ENCODE measurements at places on chromosomes 11 and 22.

DNA sequence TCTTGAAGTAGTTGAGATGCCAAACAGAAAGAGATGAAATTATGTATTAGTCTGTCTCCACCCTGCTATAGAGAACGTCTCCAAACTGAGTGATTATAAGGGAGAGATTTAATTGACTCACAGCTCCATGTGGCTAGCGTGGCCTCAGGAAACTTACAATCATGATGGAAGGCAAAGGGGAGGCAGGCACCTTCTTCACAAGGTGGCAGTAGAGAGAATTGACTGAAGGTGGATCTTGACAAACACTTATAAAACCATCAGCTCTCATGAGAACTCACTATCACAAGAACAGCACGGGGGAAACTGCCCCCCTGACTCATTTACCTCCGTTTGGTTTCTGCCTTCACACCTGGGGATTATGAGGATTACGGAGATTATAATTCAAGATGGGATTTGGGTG, 794.0 kb downstream of the CNTN5 start:
- no peak for DNase-seq

DNA sequence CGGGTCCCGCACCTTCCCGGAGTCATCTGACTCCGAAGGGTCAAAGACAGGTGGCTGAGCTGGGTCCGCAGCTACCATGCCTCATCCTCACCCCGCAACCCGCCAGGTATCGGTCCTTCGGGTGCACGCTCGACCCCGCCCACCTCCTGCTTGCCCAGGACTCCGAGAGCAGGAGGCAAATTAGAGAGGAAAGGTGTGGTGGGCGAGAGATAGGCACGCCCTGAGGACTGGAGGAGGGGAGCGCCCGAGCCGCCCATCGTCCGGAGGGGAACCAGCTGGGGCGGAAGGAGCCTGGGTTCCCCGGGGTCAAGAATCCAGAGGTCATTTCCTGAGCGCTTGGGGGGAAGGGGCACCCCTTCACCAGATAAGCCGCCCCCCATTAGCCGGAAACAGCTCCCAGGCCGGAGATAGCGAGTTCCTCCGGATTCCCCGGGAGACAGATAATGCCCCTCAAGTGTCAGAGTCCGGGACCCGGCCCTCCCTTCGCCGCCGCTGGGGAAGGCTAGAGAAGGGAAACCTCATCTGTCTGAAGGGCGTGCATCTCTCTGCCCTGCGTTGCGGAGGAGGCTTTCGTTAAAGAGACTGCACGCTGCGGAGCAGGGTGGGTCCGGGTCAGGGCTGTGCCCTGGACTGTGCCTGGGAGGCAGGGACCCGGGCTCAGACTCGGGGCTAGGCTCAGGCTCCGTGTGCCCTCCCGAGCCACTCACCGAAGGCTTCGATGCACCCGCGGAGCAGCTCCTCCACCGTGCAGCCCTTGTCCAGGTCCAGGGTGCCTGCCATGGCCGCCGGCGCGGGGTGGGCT, 1.7 kb downstream of the RASGRP2 start:
- no peak for DNase-seq

GRCh38 chr11:73975479-73975757, 7.2 kb downstream of the UCP2 start:
- no peak for DNase-seq

- DNase-seq, result no peak
These were observed 57.7 kb downstream of the CABIN1 start for GRCh38 chr22:24068717-24069297.

DNA sequence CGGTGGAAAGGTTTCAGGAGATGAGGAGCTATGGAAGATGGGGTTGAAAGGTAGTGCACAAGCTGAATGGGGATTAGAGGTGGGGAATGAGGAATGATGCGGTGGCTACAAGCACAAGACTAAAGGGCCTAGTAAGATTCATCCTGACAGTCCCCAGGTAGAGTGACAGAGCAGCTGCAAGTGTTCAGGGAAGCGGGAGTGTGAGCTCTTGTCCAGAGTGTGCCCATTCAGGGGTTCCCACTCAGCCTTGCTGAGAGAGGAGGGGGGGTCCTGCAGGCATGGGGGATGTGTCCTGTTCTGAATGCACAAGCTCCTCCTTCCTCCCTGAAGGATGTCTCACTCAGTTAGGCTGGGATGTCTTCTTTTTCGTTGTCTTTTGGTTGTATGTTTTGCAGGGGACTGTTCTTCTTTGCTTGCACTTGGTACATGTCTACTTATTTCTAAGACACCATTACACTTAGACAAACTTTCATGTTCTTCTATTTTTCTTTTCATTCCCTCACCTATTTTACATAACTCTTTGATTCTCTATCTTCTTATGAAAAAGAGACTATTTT, 25.8 kb upstream of the CLPB start:
- no peak for DNase-seq

- DNase-seq, result no peak
These were observed 11.9 kb downstream of the KIRREL3 start for GRCh38 chr11:126988655-126989054.

GRCh38 chr11:45073685-45074141, 72.7 kb upstream of the PRDM11 start:
- no peak for DNase-seq

All from pulmonary artery endothelial cell (primary cell).